ENCODE measurements at places on chromosomes 3 and 15. TPM values are rescaled to one million over a fixed set of nuclear protein-coding genes. Genes with fewer than 3 reads are reported as not detected.

Gene MESP1
- polyA plus RNA-seq, result 1.3 TPM

Gene IGSF10
- polyA plus RNA-seq, result 2.8 TPM

Gene INKA1
- polyA plus RNA-seq, result 17.2 TPM

Gene FAM240A
- polyA plus RNA-seq, result 0.17 TPM

Gene ERICH6
- polyA plus RNA-seq, result 1.0 TPM

Gene CRTC3
- 27.6 TPM for polyA plus RNA-seq

DNA sequence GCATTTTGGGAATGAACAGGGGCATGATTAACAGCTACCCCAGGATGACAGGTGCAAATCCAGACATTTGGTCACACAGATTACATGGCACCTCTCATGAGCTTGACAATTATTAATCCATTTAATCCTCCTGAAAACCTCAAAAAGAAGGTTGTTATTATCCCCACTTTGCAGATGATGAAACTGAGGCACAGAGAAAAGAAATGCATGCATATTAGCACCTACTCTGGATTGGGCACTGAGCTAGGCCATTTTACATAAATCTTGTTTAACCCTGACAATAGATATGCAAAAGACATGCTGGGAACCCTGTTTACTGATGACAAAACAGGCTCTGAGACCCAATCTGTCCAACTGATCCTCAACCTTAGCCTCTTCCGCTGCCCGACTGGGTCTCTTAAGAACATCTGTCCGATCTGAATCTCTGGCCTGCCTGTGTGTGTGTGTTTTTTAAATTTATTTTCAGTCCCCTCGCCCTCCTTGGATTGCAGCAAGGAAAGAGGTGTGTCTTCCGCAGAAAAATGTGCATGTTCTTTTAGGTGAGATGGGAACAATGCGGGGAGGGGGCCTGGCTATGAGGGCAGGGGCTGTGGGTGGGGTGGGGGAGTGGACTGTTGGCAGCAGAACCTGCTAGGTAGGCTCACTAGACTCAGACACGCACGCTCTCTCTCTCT lies 162.5 kb downstream of the WNT7A start:
- DNase-seq, result no peak

DNA sequence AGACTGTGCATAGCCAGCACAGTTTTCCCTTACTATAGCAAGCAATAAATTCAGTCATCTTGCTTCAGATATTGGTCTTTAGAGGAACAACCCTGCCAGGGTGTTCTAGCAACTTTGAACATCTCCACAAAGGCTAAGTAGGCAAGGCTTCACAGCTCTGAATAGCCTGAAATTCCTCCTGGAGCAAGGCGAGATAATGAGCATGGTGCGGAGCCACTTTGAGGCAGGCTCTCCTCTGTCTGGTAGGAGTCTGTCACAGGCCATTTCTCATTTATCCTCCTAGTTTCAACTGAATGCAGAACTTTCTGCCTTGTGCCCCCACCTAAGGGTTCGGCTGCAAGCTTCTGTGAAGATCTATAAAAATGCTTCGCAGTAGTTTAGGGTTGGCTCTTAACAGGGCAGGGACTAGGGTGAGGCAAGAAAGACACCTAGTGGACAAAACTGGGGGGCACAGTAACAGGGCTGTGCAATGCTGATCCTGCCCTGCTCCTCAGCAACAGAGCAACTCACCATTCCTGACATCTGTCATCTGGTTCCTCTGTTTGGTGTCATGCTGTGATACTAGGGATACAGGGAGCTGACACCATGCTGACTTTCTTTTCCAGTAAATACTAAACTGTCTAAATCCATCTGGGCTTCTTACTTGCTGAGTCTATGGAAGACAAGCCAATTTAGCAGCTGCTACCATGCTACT lies 16.6 kb upstream of the EHHADH start:
- no peak for DNase-seq

GRCh38 chr3:98596541-98597500 lies 3.4 kb upstream of the CPOX start:
- no peak for DNase-seq

DNA sequence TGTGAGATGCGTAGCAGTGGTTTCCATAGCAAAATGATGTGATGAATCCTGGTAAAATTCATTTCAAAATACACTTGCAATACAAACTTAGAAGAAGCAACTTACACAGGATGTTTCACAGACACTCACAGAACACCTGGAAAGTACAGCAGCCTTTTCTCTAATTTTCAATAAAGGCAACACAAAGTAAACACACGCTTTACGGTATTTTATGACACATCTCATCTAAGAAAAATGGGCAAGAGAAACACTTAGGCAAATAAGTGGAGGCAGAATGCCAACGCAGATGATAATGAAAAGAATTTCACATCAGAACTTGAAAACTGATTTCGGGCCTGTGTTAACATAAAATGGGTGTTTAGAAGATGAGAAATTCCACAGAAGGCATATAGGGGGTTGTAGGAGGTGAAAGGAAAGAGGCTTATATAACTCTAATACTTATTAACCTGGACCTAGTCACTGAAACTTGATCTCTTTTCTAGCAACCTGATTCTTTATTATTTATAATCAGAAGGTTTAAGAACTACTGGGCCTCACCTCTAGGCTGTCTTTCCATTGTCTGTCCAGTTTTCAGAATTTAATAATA lies 25.6 kb upstream of the MAP3K13 start:
- DNase-seq, result no peak

DNA sequence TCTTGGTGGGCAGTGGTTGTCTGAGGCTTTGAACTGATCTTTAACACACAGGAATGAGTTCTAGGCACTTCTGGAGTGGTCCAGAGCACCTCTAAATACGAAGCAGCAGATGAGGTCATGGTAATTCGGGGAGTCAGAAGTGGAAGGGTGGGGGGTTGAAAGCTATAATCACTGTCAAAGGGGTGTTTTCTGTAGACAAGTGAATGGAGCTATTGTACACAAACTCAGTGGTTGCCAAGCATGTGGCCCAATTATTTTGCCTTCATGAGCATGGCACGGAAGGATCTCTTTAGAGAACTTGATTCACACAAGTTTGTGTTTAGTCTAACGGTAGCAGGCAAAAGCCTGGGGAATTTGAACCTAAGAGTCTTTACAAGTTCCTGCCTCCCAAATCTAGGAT lies 6.3 kb downstream of the FRMD5 start:
- no peak for DNase-seq

- DNase-seq, result peak; percentile 78
Observed at GRCh38 chr15:68817304-68818065, 3.2 kb downstream of the ANP32A start.

GRCh38 chr3:170942011-170942410 lies 33.6 kb upstream of the EIF5A2 start:
- no peak for DNase-seq

- DNase-seq, result no peak
Observed at GRCh38 chr3:72559385-72559784, 288.9 kb downstream of the SHQ1 start.

DNA sequence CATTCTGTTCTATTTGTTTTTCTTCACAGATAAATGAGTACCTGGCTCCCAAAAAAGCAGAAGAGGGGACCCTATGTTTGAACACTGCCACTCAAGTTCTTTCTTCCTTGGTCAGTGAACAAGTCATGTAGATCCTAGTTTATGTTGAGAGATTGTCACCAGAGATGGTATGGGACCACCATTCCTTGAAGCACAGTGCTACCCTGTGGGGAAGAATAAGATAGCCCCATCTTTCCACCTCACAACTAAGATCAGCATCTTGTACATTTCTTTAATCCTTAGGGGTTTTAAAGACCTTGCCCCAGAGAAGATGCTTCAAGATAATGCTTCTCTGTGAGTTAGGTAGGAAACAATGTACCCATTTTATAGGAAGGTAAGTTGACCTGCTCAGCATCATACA lies 233.5 kb upstream of the WNT5A start:
- DNase-seq, result no peak

DNA sequence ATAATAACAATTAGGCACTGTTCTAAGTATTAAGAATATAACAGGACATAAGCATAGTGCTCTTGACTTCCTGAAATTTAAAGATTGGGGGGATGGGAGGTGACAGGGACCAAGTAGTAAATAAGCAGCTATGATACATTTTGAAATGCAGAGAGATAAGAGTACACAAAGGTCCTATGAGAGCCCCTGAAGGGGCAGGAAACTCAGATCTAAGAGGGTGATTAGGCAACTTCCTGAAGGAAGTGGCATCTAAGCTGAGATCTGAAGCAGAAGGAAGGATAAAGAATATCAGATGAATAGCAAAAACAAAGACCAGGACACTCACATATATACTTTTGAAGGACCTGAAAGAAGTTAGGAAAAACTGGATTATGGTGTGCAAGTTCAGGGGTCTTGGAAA lies 415.2 kb upstream of the FRG2C start:
- DNase-seq, result no peak

DNA sequence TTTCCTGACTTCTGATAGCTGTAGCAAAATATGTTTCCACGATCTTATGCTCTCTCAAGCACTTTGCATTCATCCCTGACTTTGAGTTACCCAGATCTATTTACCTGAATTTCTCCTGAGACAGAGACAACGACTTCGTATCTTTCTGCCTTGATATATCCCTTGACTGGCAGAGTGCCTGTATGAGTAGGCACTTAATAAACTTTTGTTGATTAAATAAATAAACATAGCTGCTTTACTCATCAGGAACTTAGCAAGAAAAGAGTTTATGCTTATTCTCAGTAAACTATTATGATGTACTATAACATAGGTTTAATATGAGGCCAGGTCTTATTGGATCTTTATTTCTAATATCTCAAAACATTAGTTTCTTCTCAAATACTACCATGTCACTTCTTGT lies 85.6 kb upstream of the PHLDB2 start:
- DNase-seq, result no peak

- DNase-seq, result peak; percentile 62
Observed at GRCh38 chr15:39579487-39580116, 1.3 kb upstream of the THBS1 start.

DNA sequence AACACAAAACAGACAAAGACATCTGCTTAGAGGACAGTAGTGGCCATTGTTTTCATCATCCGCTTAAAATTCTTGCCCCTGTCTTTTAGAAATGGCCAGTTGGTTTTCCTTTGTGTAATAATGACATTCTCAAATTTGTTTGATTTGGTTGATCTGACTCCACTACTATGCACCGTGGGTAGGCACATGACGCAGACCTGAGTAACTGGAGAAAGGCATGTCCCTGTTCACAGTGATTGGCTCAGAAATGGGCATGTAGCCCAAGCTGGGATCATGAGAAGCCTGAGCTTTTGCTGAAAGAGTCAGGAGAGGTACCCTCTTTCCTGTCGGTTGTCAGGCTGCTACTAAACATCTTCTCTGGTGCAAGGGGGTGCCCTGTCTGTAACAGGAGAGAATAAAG lies 36.6 kb upstream of the MAGI1 start:
- no peak for DNase-seq

GRCh38 chr15:33701304-33701696 lies 267.0 kb upstream of the CHRM5 start:
- DNase-seq, result no peak

- no peak for DNase-seq
Observed at GRCh38 chr3:158395421-158395820, 175.6 kb upstream of the MLF1 start.

DNA sequence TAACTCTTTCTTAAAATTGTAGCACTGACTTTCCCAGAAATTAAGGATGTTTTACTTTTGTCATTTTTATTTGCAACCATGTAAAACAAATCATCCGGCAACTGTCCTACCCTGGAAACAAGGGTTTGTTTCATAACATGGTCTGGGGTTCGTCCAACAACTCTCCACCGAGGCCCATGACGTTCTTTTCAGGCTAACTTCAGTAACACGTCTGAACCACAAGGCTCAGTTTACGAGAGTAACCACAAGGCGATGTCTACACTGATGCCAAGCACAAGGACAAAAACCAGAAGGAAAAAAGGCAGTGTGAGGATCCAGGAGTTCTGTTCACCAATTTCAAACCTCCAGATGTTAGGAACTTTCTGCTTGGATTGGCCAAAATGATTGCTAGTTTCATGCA lies 546.1 kb downstream of the NTRK3 start:
- no peak for DNase-seq

DNA sequence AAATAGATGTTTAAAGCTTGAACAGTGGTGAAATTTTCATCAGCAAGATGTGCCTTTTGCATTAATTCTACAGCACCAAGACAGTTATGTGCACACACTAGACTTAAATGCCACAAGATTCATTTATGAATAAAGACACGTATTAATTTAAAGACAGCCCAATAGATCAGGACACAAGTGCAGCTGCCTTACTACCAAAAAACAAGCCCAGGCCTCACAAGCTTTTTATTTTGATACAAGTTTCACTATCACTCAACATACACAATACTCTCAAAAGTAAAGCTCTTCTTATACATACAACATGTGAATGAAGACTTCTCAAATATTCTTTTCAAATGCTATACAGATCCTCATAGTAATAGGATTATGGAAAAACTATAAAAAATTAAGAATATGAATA lies 2.4 kb downstream of the ACAP2 start:
- DNase-seq, result no peak

DNA sequence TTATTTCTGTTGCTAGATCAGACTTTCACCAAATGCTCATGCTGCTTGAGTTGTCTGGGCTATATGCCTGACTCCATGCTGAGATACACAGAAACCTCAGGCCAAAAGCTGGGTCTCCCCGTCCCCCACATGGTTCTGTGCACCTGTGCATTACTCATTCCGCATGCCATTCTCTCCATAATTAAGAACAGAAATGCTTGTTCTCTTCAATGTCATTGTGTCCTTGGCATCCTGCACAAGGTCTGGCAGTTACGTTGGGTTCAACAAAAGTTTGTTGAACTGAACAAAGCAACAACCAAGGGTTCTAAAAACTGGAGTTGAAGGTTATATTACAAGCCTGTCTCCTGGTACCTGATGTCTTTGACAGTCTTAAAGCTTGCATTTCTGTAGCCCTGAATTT lies 177.5 kb downstream of the FNDC3B start:
- DNase-seq, result no peak

DNA sequence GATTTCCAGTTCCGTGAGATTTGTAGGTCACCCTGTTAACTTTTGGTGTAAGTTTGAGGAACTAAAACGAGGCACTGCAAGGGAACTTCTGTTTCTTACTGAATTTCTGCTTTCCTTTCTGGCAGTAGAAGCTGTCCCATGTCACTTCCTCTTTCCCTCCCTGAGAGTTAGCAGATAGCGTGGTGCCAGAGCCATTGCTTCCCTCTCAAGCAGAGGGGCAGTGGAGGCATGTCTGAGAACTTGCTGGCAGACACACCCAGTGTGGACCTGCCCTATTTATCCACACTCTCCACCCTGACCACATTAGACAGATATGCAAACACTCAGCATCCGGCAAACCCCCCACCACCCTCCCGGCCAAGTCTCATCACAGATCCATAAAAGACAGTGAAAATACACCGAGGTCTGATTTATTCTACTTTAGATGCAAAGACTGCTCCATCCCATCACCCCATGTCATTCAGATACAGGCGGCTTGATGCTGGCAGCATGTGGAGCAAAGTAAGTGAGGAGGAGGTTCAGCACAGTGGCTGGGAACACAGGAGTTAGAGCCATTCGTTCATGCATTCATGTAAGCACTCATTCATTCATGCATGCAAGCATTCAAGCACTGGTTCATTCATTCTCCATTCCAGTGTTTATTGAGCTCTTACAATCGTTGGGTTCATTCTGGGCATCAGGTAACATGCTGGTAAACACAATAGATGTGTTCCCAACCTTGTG lies 324.7 kb downstream of the SHQ1 start:
- no peak for DNase-seq

GRCh38 chr15:68997050-68997449 lies 17.4 kb upstream of the NOX5 start:
- DNase-seq, result no peak
